ENCODE measurements at places on chromosomes 2 and 18.

GRCh38 chr18:53375621-53376020 lies 848.8 kb downstream of the MBD2 start:
- DNase-seq = no peak

DNA sequence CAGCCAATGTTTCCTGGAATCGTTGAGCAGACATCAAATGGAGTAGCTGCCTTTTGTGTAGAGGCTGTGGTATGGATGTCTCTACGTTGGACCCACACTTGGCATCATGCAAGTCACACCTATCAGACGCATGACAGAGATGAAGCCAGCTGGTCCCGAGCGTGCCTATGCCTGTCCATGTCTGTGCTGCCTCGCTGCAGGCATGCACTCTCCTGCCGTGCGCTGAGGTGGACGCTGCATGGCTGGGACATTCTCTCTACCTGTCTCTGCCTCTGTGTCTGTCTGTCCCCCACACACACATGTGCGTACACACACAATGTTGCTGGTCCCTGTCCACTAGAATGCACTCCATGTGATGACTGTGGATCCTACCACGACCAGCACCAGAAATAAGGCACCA lies 514.2 kb upstream of the MYT1L start:
- DNase-seq = no peak

- DNase-seq = no peak
Observed at GRCh38 chr2:36657703-36658102, 38.8 kb upstream of the VIT start.

- DNase-seq = no peak
Observed at GRCh38 chr18:28045880-28046279, 131.1 kb downstream of the CDH2 start.

DNA sequence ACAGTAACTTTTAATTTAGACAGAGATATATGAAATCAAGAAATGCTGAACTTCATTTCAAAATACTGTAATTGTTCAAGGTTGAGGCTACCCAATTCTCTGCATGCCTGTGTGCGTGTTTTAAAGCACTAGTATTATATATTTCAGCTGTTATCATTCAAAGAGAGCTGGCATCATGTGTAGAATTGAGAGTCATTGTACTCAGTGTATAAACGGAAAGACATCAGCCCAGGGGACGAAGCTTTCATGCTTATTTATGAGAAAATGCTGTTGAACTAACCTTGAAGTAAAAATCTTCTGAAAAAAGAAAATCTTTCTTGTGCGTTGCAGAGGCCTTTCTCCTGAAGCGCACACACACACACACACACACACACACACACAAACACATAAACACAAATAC lies 48.4 kb downstream of the MYCN start:
- no peak for DNase-seq

DNA sequence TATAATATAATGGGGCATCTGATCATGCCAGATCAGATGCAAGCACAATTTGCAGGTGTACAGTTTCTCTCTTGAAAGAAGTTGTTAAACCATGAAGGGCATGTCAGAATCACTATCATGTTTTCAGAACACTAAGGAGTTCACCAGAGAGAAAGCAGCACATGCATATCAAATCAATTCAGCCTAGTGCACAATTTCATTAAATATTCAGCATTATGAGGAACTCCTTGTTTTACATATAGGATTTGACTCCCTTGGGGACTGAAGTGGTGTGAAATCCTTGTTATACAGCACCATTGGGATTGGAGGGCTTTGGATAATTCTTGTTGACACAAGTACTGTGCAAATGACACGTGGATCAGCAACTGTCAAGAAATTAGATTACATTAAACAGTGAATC lies 562.1 kb upstream of the KLHL29 start:
- no peak for DNase-seq

DNA sequence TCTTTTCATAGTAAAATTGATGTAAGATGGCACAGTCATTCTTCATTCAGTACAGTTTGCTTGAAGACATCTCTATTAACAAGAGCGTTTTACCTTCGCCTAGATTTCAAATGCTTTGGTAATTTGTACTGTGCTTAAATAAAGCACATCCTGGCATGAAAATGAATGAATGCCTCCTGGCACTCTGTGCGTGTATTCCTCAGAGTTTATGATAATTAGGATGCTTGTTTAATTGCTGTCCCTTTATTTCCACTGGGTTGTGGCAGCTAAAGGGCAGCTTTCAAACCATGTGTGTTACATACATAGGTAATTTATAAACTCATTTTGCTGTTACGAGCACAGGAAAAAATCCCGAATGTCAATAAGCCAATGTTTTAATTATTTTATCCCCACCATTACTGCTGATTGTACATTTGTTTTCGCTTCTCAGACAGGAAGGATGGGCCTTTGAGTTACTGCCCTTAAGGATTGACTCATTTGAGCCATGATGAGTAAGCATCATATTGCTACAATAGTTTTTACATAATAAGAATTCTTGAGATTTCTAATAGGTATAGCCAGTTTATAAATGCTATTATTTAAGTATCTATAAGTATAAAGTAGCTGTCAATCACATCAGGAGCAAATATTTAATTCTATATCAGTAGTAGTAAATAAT lies 516.5 kb downstream of the XIRP2 start:
- no peak for DNase-seq

GRCh38 chr2:70942396-70943204 lies 6.9 kb downstream of the ATP6V1B1 start:
- no peak for DNase-seq

- no peak for DNase-seq
Observed at GRCh38 chr18:55862693-55863390, 274.9 kb upstream of the TCF4 start.

GRCh38 chr2:197958592-197959150 lies 154.3 kb downstream of the PLCL1 start:
- no peak for DNase-seq

DNA sequence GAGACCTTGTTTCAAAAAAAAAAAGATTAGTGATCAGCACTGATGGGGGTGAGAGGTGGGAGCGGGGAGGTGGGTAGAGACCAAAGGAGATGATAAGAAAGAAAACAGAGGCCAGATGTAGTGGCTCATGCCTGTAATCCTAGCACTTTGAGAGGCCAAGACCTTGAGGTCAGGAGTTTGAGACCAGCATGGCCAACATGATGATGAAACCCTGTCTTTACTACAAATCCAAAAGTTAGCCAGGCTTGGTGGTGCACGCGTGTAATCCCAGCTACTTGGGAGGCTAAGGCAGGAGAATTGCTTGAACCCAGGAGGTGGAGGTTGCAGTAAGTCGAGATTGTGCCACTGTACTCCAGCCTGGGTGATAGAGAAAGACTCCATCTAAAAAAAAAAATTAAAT lies 9.5 kb upstream of the SLC35F6 start:
- no peak for DNase-seq

DNA sequence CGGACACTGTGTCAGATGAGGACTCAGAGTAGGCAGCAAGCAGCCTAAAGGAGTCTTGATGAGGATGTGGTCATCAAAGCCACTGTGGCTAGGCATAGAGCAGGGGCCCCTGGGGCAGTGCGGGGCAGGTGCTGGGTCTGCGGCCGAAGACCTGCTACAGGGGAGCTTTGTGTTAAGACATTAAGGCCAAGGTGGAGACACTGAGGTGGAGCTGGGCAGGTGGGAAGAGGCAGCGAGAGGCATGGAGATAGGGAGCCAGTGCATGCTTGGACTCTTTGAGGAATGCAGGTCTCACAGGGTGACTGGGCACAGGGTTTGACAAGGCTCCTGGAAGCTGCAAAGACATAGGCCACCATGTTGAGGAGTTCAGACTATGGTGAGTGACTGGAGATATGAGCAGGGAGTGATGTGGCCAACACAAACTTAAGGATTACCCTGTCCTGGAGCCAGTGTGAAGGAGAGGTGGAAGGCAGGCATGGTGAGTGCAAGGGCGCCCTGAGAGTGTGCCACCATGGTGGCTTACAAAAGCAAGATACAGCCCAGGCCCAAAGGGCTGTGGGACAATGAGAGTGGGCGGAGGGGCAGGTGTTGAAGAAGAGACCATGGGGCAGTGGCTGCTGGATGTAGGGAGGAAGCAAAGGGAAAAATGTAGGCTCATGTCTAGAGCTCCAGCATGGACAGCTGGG lies 450.9 kb upstream of the HS6ST1 start:
- DNase-seq = no peak

DNA sequence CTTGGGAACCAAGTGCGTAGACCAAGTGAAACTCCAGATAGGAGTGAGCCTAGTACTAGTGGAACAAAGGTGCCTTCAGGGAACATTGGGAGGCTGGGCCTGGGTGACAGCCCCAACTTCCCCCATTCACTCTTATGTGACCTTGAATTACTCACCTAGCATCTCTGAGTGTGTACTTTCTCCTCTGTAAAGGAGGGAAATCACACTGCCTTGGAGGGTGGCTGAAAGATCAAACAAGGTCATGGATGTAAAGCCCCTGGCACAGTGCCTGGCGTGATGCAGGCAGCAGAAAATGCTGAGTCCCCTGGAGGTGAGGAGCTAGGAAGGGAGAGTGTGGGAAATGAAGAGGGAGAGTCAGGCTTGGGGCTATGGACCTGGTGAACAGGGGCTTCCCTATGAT lies 45.9 kb downstream of the MARCO start:
- DNase-seq = no peak

DNA sequence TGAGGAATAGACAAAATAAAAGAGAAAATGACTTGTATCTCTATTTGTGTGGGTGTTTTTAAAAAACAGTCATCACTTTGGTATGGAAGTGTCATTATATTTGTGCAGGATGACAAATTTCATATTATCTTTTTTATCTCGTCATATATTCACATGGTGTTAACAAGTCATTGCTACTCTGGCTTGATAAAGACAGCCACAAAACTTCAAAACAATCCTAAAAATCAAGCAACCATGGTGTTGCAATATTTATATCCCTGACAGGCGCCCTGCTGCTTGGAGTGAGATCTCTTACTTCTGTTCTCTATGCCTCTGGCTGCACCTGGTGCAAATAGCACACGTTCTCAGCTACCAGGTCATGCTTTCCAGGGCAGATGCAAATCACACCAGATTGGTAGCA lies 278.0 kb upstream of the EPHA4 start:
- no peak for DNase-seq

DNA sequence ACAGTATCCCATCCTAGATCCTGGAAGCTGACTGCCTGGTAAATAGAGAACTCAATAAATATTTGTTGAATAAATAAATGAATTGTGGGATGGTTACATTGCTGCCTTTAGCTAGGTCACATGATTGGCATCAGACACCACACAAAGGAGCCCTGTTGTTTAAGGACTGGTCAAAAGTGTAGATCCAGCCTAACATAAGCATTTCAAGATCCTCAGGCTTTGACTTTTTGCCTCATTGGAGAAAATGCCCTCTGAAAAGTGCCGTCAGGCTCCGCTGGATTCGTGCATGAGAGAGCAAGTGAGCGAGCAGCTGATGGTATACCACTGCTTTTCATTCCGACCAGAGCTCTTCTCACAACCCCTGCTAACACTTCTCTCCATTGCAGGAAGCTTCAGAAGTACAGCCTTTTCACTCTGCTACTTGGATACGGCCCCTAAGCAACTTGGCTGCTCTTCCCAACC lies 1.3 kb upstream of the ZNF24 start:
- no peak for DNase-seq

GRCh38 chr2:239874636-239875356 lies 150.3 kb downstream of the NDUFA10 start:
- DNase-seq = no peak

DNA sequence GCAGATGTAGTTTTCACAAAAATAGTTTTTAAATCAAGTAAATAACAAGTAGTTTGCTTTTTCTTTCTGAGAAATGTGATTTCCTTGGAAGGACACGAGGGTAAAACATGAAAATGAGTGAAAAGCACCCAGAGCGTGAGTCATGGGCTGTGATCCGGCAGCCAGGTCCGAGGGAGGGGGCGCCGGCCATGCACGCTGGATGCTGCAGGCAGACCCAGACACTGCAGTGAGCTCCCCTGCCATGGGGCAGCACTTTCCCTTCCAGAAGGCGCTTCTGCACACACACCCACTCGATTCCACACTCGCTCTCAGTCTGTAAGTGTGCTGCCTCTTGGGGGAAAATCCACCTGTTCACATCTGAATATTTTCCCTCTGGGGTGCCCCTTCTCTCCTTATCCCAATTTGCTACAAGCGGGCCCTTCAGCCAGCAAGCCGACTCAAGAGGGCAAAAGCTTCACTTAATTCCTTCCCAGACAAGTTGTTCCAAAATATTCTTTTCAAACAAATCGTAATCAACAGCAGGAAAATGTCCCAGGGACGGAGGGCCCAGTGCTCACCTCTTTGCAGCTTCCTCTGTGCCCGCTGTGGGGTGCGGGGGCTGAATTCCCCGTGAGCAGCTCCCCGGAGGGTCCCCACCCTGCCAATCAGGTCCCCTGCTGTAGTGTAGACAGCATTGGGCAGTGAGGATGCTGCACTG lies 87.0 kb upstream of the ID2 start:
- no peak for DNase-seq

DNA sequence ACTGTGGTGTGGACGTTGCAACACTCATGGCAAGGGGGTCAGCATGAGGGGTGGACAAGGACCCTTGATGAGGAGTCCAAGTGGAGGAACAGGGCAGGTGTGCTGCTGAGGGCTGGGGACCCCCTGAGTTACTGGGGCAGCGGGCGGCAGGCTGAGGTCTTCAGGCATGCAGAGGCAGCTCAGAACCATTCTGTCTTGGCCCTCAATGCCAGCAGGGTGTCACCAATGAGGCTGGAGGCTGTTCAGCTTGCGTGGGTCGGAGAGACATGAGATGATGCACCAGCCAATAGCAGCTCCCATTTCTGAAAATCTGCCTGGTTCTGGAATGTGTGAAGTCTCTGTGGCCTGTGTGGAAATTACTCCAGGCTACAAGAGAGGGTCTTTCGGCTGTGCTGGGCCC lies 105.4 kb downstream of the INHBB start:
- no peak for DNase-seq

GRCh38 chr2:53170466-53170865 lies 597.1 kb upstream of the CHAC2 start:
- no peak for DNase-seq

DNA sequence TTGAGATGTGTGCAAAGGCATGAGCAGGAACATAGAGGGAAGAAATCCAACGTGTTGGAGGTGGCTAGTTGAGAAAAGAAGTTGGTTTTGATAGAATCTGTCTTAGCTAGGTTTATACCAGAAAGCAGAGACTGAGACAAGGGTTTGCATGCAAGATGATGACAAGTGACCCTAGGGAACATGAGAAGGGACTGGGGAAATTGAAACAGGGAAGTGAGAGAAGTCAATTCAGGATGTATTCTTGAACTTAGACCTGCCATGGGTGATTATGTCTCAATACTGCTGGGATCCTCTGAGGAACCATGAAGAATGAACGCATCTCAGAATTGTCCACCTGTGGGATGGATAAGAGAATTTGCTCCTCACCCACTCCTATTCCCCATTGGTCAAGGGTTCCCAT lies 20.5 kb downstream of the IL36A start:
- no peak for DNase-seq

DNA sequence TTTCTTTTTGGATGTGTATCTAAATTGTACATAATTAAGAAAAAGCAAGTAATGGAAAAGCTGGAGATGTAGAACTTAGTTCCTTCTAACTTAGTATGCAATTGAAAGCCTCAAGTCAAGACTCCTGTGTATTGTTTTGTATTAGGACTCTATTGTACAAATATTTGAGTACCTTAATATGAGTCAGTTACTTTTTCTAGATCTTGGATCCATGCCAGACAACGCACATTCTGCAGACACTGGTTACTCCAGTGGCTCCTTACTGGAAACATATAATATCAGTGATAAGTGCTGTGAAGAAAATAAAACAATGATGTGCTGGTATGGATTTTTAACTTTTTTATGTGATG lies 1.5 kb downstream of the SLC39A10 start:
- DNase-seq = no peak

- peak; percentile 66 for DNase-seq
Observed at GRCh38 chr18:62425465-62426190, 97.2 kb upstream of the ZCCHC2 start.

Data from stimulated activated naive CD8-positive, alpha-beta T cell treated with anti-CD3 and anti-CD28 coated beads, Interleukin-15, amount 100 ng/mL, for 72 hours (primary cell).